ENCODE measurements at places on chromosomes 11 and 22. TPM values are rescaled to one million over a fixed set of nuclear protein-coding genes. Genes with fewer than 3 reads are reported as not detected.

Gene DDX25
- not detected for total RNA-seq

Gene OR51Q1
- total RNA-seq, result not detected

Gene PHF21B
- 27.3 TPM for total RNA-seq

Gene PMM1
- total RNA-seq, result 58.6 TPM

Gene CAVIN3
- 46.1 TPM for total RNA-seq

Gene CD3D
- total RNA-seq, result 4.4 TPM

Gene C11orf42
- total RNA-seq, result not detected

Gene SERHL2
- 10.2 TPM for total RNA-seq

Gene FAM111B
- 1.4 TPM for total RNA-seq

Gene RASSF10
- 3.3 TPM for total RNA-seq

Gene CYTH4
- 4.7 TPM for total RNA-seq

Gene CCND1
- total RNA-seq, result 69.2 TPM

Gene ADORA2A
- 3.7 TPM for total RNA-seq

Gene AQP11
- 16.6 TPM for total RNA-seq

Gene LRRC4C
- total RNA-seq, result 0.28 TPM

Gene HMGXB4
- total RNA-seq, result 15.0 TPM

Gene ANO9
- 9.1 TPM for total RNA-seq

Gene GPR83
- not detected for total RNA-seq

Gene PTPN5
- 0.77 TPM for total RNA-seq

Gene LIF
- total RNA-seq, result 0.40 TPM

Gene RIMBP3C
- 0.14 TPM for total RNA-seq

Gene OTOG
- total RNA-seq, result 0.34 TPM

Gene BRMS1
- total RNA-seq, result 71.3 TPM

Gene CCDC117
- total RNA-seq, result 29.5 TPM

Gene LRP4
- 8.6 TPM for total RNA-seq

Gene IRAG1
- total RNA-seq, result 43.6 TPM

Gene CCS
- 31.0 TPM for total RNA-seq

Gene MUC5AC
- total RNA-seq, result 0.05 TPM

Gene TNNT3
- 8.4 TPM for total RNA-seq

Gene RPUSD4
- 29.7 TPM for total RNA-seq

Gene CARNS1
- total RNA-seq, result 1.0 TPM

Gene SLC16A8
- total RNA-seq, result 0.28 TPM

Gene BTBD18
- 1.0 TPM for total RNA-seq

Gene TBX10
- total RNA-seq, result not detected

All from prostate gland (tissue), 2 donors.